ENCODE measurements at places on chromosomes 3 and 15.
A peak's percentile ranks its signal among the peaks of the same experiment; 100 is the strongest.

DNA sequence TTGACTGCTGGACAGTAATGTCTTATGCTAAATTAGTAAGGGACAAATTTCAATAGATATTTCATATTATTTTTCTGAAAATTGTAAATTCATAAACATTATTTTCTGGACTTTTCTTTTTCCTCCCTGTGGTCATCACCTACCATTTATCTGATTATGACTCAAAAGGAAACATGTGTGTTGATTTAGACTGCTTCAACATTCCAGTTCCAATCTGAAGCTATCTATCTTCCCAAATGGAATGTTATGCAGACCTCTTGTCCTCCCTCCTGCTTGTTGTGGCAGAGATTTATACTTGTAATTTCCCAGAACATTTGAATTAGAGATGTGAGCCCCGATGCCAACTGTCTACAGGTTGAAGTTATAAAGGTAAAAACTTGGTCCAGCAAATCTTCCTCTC is 803.4 kb downstream of the TUSC7 start:
- no peak for DNase-seq

DNA sequence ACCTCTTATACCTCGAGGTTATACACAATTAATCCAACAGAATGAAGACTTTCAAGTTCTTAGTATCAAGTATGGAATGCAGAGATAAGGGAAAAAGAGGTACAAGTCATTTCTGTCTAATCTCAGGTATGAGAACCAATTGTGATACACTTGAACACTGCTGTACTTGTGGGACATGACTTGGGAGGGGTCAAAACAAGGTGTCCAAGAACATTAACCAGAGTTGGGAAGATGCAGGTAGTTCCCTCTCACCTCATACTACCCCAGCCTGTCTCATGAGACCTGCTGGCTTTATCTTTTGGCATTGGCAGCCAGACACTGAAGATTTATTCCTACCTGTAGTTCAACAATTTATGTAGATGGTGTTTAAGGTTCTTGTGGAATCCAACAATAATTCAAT is 209.7 kb downstream of the NR1D2 start:
- DNase-seq = no peak

GRCh38 chr3:183306798-183307671 is 54.0 kb downstream of the B3GNT5 start:
- peak; percentile 77 for DNase-seq

- no peak for DNase-seq
These were observed 29.8 kb upstream of the PRR23E start for GRCh38 chr3:127162947-127163645.
